ENCODE measurements at places on chromosomes 2 and 18.

DNA sequence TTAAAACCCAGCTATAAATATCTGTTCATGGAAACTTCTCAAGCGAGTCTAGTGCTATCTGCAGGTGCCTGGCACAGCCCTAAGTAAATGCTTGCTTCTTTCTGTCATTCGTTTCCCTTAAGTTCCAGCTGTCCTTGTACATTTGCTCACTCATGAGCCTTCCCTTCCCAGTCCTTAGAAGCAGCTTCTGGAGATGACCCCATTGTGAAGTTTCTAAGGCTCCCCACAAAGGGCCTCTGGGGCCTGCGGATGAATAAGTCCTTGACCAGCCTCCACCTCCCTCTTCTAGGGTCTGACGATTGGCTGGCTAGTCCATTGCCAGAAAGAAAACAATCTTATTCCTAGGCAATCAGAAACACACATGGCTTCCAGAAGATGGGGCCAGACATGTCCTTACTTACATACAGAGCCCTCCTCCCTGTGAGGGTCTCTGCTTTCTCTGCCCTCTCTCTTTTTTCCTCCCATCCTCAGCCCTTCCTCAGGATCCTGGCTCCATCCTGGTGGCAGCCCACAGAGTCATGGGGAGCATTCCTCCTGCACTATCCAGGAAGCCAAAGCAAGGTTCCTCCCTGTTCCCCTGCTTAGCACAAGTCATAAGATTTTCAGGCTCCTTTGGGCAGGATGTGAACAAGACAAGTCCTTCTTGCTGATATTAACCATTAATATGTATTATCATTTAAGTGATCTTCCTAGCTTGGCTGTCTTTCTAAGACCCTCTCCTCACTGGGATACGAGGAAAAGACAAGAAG is 87.3 kb downstream of the TNFRSF11A start:
- no peak for DNase-seq
- H3K27me3 ChIP-seq = peaks cover 4% of the 10 kb centered on the region
- no peaks in the 10 kb centered on the region for H3K4me1 ChIP-seq
- no peak overlapping the region for H3K4me3 ChIP-seq
- H3K36me3 ChIP-seq = no peaks in the 10 kb centered on the region

GRCh38 chr18:75238786-75239185 is 28.2 kb downstream of the TSHZ1 start:
- H3K27me3 ChIP-seq = no peaks in the 10 kb centered on the region
- H3K4me1 ChIP-seq = no peaks in the 10 kb centered on the region
- H3K36me3 ChIP-seq = no peaks in the 10 kb centered on the region
- no peak overlapping the region for H3K27ac ChIP-seq
- DNase-seq = no peak

DNA sequence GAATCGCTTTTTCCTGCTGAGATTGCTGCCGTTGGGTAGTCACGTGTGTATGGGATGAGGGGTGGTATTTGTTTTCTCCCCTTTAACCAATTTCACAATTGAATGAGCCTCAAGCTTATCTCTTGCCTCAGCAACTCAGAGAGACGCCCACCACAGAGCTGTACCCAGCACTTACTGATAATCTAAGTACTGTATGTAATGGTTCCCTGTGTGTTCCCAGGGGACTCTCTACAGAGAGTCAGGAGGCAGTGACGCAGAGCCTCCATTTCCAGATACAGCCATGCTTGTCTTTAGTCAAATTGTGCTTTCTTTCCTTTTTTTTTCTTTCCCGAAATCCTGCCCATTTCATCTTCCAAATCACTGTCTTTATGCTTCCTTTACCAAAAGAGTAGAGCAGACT is 1102.1 kb upstream of the KLHL29 start:
- no peaks in the 10 kb centered on the region for H3K36me3 ChIP-seq
- H3K4me1 ChIP-seq = no peaks in the 10 kb centered on the region
- no peak overlapping the region for H3K27ac ChIP-seq

- no peak overlapping the region for H3K27ac ChIP-seq
- peak; percentile 82 for DNase-seq
- no peaks in the 10 kb centered on the region for H3K27me3 ChIP-seq
Observed at GRCh38 chr2:212021947-212022346, 516.7 kb downstream of the ERBB4 start.

DNA sequence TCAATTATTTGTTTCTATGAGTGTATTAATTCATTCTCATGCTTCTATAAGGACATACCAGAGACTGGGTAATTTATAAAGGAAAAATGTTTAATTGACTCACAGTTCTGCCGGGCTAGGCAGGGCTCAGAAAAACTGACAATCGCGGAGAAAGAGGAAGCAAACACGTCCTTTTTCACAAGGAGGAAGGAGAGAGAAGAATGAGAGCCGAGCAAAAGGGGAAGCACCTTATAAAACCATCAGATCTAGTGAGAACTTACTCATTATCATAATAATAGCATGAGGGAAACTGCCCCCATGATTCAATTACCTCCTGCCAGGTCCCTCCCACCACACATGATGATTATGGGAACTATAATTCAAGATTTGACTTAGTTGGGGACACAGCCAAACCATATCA is 294.0 kb downstream of the DSC3 start:
- no peaks in the 10 kb centered on the region for H3K4me1 ChIP-seq
- H3K27ac ChIP-seq = no peak overlapping the region
- no peaks in the 10 kb centered on the region for H3K36me3 ChIP-seq
- no peaks in the 10 kb centered on the region for H3K27me3 ChIP-seq

- no peak overlapping the region for H3K27ac ChIP-seq
- no peak for DNase-seq
- H3K27me3 ChIP-seq = peaks cover 64% of the 10 kb centered on the region
- no peaks in the 10 kb centered on the region for H3K4me1 ChIP-seq
Observed at GRCh38 chr2:8615576-8616281, 66.1 kb upstream of the ID2 start.

DNA sequence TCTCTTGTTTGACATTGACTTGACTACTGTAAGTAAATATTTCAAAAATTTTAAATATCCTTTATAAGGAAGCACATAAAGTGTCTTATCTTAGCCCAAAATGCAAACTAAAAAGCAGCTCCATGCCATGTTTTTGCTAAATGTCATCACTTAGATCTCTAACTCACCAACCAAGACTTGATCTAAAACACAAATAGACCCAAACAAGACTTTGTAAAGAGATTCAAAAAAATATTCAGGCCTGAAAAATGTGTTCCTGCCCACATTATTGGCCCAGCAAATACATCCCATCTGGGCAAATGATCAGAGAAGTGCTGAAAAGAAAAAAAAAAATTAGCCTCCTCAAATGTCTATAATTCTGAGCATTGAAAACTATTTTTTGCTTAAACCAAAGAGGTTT is 187.6 kb downstream of the MREG start:
- no peaks in the 10 kb centered on the region for H3K27me3 ChIP-seq
- no peak for DNase-seq
- H3K36me3 ChIP-seq = no peaks in the 10 kb centered on the region

DNA sequence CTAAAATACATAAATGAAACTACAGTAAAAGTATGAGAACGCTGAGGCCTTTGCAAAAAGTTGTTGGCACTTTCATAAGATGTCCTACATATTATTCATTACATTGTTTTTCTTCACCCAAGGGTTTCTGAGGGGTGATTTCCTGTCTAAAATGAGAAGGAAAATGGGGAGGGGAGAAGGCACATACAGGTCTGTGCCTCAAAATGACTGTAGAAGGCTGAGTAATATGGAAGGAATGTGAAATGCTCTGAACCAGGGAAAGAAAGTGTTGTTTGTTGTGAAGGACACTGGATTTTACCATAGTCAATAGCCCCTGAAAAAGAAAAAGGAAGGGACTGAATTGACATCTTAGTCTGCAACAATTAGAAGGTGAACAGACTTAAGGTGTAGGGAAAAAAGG is 99.5 kb upstream of the RNF152 start:
- H3K27me3 ChIP-seq = no peaks in the 10 kb centered on the region
- no peaks in the 10 kb centered on the region for H3K36me3 ChIP-seq
- no peak overlapping the region for H3K4me3 ChIP-seq
- H3K4me1 ChIP-seq = peaks cover 8% of the 10 kb centered on the region
- peak; percentile 87 for DNase-seq
- H3K27ac ChIP-seq = peak overlapping the region; percentile 90
